Activated CD4-positive, alpha-beta memory T cell treated with anti-CD3 and anti-CD28 coated beads for 36 hours (primary cell): ENCODE measurements at places on chromosomes 11 and 22. TPM values are rescaled to one million over a fixed set of nuclear protein-coding genes. Genes with fewer than 3 reads are reported as not detected.
A peak's percentile ranks its signal among the peaks of the same experiment; 100 is the strongest.

- DNase-seq, result no peak
Observed at GRCh38 chr22:39153220-39153717, 789 bp upstream of the CBX7 start.

DNA sequence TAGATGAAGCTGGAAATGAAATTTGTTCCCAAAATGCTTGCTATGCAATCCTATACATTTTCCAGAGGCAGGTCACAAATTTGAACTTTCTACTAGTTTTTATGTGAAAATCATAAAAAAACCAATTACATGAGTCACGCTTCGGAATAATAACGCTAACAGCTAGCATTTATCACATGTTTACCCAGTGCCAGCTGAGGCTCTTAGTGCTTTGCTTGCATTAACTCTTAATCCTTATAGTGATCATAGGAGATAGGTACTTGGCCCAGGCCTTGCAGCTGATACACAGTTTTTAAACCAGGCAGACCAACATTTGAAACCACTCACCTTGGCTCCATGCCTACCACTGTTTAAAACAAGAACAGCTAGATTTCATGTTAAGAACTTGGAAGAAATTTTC is 131.8 kb upstream of the RAG2 start:
- no peak for DNase-seq

- DNase-seq, result peak; percentile 52
Observed at GRCh38 chr22:39905687-39906086, 4.8 kb downstream of the GRAP2 start.

DNA sequence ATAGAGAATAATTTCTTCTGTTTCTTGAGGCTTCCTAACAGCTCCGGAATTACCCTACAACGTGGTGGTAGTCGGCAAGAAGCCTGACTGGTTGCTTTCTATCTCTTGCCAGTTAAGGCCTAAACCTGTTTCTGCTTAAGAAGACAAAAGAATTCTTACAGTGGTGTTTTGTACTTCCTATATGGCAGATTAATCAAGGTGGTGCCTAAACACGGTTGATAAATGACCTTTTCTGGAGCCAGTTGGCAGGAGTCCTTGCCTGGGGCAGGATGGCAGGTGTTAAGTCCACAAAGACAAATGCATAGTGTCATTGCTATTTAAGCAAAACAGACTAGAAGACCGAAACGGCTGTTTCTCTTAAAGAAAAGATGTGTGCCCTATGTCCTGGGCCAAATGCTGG is 9.9 kb downstream of the GVQW3 start:
- no peak for DNase-seq

- DNase-seq, result no peak
Observed at GRCh38 chr11:4083198-4083597, 11.4 kb upstream of the RRM1 start.

- no peak for DNase-seq
Observed at GRCh38 chr11:12775955-12776354, 101.7 kb downstream of the TEAD1 start.

DNA sequence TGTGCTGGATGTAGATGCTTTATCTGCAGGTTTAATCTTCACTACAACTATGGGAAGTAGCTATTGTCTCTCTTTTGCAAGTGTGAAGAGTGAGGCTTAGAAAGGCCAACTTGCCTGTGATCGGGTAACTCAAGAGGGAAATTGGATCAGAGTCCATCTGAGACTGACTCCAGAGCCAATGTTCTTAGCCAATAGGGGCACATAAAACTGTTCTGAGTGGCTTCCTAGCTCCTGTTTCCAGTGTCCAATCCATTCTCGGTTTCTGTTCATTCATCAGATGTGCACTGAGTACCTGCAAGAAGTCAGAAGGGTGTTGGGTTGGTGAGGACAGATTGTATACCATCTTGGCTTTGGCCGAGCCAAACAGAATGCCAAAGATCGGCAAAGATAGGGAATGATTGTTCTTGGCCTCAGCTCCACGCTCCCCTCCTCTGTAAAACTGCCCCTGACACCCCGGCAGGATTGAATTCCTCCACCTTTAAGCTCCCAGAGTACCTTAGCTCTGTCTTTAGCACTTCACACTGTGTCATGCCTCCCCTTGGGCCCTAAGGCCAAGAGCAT is 100.0 kb downstream of the PTPRJ start:
- no peak for DNase-seq

Gene IGSF22
- total RNA-seq, result 0.85 TPM

Gene EMID1
- total RNA-seq, result not detected
